ENCODE measurements at places on chromosomes 4 and X.

DNA sequence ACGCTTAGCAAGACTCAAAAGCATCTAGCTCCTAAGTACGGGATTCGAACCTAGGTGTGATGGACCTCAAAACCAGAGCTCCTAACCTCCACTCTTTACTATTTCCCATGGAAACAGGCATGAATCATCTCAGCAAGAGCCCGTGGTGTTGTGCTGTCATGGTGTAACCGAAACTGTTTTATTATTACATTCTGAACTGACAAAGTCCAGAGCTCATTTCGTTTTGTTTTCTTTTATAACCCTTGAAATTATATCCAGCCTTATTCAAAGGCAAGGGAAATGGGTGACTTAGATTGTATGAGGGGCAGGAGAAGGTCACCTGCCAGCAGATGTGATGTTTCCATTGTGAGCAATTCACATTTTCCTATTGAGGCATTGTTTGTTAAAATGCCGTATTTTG lies 301.1 kb downstream of the FRMPD4 start:
- DNase-seq, result peak; percentile 50

GRCh38 chr4:133058701-133059100 lies 90.4 kb upstream of the PCDH10 start:
- DNase-seq, result no peak

- DNase-seq, result peak; percentile 65
Observed at GRCh38 chrX:118603981-118604380, 108.4 kb downstream of the DOCK11 start.

DNA sequence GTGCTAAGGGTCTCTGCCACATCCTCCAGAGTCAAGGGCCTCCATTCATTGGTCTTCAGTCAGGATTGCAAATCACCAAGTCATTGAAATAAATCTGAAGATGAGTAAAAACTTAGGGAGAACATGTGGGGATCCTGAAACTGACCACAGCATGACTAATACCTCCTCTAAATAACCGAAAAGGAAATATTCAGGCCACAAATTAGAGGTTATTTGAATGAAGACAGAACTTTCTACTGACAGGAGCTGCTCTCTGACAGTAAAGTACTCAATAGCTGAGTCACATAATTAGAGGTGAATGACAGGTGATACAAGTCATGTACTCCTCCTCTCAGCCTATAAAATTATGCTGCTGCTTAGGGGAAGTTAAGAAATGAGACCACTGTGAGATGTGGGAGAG lies 240.2 kb upstream of the F9 start:
- DNase-seq, result no peak

DNA sequence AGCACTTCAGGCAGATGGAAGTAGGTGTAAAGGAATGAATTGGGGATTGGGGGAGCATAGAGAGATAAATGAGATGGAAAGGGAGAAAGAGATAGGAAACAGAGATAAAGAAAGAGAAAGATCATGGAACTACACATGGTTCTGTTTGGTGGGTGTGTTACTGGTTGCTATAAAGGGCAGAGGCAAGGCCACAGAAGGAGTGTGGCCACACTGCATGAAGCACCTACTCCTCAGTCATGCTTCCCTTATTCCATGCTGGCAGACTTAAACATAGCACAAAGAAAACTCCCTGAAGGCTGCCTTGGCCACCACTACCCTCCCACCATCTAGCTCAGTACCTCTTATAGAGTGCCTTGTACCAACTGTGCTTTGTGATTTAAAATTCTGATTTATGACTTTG lies 56.9 kb downstream of the OPHN1 start:
- DNase-seq, result no peak

GRCh38 chrX:38857736-38858523 lies 56.7 kb downstream of the MID1IP1 start:
- no peak for DNase-seq

DNA sequence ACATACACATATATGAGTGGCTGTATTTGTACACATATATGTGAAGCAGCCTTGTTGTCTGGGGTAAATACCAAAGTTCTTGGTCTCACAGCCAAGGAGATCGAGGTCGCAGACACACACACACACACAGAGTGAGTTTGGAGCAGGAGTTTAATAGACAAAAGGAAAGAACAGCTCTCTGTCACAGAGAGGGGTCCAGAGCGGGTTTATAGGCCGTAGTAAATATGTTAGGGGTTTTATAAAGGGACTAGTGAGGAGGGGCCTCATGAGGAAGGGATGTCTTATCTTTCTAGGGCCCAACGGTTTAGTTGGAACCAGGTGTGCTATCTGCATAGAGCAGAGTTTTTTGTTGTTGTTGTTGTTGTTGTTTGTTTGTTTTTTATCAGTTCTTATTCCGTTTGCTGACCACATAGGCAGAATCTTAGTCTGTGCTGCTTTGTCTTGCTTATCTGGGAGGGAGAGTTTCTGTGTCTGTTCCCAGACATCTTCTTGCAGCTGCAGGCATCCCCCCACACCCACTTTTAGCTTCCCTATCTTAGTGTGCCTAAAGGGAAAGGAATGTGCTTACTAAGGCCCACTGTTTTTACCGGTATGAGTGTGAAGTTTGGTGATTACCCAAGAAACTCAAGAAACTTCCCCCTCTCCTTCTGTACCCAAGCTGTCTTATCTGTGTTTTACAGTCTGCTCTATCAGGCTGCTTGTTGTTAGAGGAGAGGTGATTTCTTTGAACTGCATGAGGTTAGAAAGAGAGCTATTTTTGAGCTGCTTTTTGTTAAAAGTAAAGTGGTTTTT lies 91.9 kb downstream of the TENT5D start:
- no peak for DNase-seq

- DNase-seq, result no peak
Observed at GRCh38 chr4:81453024-81453423, 18.7 kb downstream of the RASGEF1B start.

GRCh38 chr4:82903737-82904136 lies 3.2 kb downstream of the THAP9 start:
- DNase-seq, result no peak

DNA sequence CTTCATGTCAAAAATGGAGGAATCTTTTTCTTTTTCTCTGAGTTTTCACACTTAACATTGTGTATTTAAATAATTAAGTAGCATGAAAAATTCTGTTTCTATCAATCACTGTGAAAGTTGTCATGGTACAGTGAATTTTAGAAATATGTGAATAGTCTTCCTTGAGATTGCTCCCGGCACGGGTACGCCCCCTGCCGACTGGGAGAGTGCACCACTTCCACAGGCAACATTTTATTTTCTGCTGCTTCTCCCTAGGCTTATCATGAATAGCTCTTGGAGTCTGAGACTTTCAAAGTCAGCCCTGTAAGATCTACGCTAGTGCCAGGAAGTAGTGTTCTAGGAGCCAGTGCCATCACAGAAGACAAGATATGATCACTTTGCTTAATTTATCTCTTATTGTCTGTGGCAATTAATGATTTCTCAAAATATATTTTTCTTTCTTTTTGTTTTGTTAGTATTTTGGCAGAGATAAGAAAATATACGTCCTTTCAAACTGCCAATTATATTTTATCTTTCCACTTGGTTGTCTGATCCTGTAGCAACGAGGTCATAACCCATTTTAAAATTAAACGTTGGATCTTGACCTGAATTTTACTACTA lies 763.8 kb upstream of the AADAT start:
- peak; percentile 17 for DNase-seq

DNA sequence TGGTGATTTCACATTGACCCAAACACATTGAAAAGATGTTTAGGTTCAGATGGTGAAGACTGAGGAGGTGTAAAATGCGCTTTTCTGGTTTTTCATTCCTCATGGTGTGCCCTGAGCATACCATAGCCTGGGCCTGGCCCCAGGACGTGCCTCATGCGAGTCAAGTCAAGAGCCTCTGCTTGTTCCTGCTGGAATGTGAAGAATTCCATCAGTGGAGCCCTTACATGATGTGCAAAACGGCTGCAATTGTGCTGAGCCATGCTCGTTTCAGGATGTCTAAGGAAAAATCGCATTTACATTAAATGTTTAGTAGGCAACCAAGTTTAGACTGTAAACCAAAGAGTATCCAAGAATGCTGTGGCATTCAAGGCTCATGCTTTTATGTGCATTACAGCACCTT lies 34.9 kb downstream of the GYG2 start:
- DNase-seq, result no peak

GRCh38 chr4:121072224-121073003 lies at the start of gene NDNF:
NDNF (minus strand) TSS chr4:121072535; CDS start chr4:121045837, 26,698 bp downstream.
- DNase-seq, result no peak

DNA sequence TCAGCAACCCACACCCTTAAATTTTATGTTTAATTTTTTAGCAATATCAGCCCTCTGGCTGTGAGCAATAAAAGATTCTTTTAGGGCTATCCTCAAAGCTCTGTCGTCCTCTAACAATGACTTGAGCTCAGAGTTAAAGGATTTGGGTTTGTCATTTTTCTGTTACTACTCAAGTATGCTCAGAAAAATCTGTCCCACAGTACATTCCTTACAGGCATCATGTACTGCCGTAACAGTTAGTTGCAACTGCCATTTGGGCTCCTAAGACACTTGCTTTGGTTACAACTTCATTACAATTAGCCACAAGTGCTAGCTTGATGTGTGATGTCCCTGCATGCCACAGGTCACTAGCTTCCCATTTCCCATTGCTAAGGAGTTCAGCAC lies 33.2 kb downstream of the COQ2 start:
- no peak for DNase-seq

All from NCI-H748 treated with DMSO at 0.1 percent for 48 hours (cell line).